ENCODE measurements at places on chromosomes 11 and 22.

DNA sequence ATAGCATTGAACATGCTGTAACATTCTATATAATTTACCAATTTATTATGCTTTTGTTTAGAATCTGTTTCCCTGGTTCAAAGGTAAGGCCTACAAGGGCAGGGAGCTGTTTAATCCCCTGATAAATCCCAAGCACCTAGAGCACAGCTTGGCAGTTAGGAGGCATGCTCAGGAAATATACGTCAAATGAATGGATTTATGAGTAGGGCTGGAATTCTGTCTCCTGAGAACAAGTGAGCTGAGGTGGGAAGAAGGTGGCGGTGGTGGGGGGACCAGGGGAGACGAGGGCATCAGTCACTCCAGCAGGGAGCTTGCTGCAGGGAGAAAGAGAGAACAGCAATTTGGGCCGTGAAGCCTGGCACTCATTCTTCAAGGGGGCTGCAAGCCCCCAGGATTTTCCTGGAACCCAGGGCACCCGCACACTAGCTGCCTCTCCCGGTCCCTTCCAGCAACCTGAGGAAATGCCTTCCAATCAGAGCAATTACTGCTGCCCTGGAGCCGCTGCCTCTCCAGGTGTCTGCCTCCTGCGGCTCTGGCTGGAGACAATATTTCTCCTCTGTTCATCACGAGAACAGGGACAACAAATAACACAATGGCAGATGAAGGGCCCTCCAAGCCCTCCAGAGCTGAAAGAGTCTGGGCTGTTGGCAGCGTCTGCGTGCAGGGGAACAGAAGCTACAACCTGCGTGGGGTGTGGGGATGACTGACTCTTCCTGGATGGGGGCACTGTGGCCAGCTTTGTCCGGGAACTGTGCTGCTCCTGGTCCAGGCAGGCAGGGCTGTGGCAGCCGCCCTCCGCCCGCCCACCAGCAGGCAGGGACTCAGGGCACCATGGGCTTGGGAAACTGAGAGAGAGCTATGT lies 233.4 kb downstream of the ST3GAL4 start:
- DNase-seq, result no peak

GRCh38 chr11:121723246-121723741 lies 270.5 kb upstream of the SORL1-AS1 start:
- DNase-seq, result no peak

DNA sequence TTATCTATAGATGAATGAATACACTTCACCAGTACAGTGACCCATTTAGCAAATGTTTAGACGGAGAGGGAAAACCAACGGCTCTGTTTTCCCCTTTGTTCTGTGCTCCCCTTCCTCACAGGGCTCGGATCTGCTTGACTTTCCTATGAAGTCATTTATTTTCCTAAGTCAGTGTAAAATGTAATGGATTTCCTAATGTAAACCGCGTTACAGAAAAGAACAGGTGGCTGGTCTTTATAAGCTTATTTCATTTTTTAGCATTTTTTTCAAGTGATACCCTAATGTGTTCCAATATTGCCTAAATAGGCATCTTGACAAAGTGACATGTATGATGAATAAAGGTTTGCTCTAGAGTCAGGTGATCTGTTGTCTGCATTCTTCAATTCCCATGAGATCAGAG lies 207.5 kb downstream of the PGR start:
- DNase-seq, result no peak

GRCh38 chr11:102986815-102987214 lies 31.3 kb upstream of the MMP13 start:
- DNase-seq, result no peak

GRCh38 chr22:41976070-41976901 lies 7.0 kb downstream of the SEPTIN3 start:
- peak; percentile 57 for DNase-seq

DNA sequence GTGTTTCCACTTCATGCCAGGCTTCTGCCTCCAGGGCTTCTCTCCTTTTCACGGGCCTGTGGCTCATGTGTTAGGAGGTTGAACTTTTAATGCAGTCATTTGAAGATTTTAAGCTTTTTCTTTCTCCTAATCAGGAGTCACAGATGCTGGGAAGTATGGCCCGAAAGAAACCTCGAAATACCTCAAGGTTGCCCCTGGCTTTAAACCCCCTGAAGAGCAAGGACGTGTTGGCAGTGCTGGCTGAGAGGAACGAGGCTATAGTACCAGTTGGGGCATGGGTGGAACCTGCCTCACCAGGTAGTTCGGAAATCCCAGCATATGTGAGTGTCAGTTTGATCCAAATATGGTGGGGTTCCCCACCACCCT lies 571 bp downstream of the CCDC15 start:
- no peak for DNase-seq

GRCh38 chr11:1480191-1480554 lies 6.4 kb downstream of the MOB2 start:
- no peak for DNase-seq

- no peak for DNase-seq
Observed at GRCh38 chr11:27553186-27553585, 46.6 kb upstream of the LIN7C start.

GRCh38 chr11:116375221-116375620 lies 397.6 kb downstream of the BUD13 start:
- DNase-seq, result no peak

DNA sequence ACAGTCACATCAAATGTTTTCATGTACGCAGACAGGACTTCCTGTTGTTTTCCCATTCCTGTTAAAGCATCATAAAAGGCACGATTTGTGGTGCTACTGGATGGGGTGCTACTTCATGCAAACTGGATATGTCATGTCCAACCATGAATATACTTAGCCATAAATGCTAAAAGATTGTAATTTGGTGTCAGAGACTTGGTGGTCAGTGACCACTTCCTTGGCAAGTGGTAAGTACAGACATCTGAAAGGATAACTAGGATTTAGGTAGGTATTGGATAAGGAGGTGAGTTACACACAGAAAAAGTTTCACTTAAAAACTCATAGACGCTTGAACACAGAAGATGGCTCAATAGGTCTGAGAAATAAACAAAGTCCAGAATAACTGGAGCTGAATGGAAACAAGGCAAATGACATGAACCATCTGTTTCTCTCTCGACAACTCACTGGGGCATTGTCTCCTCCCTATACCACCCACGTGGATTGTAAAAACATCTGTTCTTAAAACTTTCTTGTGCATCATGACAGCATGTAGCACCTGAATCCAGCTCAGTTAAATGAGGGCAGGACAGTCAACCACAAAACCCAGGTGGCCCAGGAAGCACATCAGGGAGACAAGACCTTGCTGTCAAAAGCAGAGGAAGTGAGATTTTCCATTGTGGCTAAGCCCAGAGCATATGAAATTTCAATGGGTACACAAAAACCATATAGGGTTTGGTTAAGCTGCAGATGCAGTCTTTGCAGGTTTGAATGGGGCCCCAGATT lies 22.1 kb upstream of the IGLL5 start:
- DNase-seq, result no peak

GRCh38 chr11:35483131-35483820 lies 42.1 kb downstream of the PAMR1 start:
- DNase-seq, result no peak

GRCh38 chr22:19705181-19705934 lies 8.9 kb upstream of the SEPTIN5 start:
- no peak for DNase-seq

DNA sequence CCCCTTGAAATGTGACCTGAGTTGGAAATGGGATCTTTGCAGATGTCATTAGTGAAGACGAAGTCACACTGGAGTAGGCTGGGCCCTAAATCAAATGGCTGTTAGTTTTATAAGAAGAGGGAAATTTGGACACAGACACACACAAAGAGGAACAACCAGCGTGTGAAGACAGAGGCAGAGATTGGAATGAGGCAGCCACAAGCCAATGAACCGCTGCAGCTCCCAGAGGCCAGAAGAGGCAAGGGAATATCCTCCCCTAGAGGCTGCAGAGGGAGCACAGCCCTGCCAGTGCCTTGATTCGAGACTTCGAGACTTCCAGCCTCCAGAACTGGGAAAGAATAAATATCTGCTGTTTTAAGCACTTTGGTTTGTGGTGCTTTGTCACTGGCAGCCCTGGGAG lies 484.5 kb downstream of the MN1 start:
- DNase-seq, result no peak

DNA sequence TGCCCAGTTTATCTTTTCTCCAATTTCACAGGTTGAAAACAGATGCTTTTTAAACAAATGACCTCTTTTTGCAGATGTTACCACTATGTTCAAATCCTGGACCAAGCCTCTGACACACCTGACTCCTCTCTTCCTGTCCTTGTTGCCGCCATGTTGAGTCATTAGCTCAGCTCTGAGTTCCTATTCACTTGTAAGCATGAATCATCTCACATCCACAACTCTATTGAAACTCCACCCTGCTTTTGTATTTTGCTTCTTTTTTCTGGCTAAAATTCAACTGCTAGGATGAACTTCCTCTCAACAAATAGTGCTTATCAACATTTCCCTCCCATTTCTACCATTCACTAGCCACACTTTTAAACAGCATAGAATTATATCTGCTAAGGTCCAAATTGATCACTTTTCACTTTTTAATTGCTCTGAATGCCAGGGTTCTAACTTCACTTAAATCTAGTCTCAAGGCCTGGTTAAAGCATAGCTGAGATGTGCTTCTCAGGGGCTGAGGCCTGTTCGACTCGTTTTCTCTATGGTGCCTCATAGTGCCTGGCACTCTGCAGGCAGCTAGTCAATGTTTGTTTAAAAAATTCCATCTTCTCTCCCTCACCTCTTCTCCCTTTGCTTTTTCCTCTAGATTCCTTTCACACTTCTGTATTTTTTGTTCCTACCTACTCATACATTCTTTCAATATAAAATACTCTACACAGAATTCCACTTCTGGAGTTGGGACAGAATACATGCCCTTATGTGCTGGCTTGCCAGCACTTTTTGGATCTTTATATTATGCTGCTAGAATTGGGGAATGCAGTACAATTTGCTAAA lies 3.9 kb downstream of the JOSD1 start:
- DNase-seq, result peak; percentile 65

GRCh38 chr11:44313761-44314489 lies 4.0 kb upstream of the ALX4 start:
- DNase-seq, result no peak

DNA sequence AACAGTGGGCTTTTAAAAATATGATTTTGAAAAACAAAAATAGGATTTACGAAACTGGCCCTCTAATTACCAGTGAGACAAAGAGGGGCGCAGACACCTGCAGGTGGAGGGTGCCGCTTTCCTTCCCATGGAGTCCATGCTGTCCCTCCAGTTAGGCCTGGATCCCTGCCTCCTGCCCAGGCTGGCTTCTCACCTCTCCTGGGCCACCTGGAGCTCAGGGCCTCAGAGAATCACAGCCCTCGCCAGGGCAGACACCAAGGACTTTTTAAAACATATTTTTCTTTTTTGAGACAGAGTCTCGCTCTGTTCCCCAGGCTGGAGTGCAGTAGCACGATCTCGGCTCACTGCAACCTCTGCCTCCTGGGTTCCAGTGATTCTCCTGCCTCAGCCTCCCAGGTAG lies 1437.2 kb downstream of the TBC1D22A start:
- no peak for DNase-seq

DNA sequence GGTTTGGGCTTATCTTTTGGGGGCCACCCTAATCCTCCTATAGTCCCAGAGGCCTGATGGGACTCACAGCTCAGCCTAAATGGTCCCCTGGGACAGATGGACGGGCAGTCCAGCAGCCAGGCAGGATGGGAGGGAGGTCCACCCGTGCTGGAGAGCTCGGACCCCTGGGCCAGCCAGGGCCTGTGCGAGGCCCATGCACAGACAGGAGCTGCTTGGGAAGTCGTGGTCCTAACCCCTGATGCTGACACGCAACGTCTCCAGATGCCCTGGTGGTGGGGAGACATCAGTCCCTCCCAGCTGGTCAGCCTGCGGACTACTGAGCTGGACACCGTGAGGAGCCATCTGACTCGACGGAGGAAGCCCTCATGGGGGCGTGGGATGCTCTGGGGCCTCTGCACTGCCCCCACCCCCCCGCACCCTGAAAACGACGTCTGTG lies 31.2 kb upstream of the MUC5AC start:
- DNase-seq, result no peak

DNA sequence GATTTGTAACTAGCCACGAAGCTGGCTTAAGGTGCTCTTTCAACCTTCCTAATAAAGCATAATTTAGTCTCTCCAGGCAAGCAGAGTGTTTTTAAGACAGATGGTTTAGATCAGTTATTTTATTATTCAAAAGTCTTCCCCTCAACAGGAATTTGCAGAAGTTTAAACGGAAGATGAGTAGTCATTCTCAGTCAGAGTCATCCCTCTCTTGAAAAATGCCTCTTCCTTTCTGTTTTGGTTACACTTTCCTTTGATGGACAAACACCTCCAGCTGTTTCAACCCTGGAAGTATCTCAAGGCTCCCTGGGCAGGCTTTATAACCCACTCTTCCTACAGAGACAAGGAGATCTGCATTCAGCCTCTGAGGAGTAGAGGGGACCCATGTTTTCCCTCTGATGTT lies 60.3 kb upstream of the POU2AF2 start:
- no peak for DNase-seq

- DNase-seq, result no peak
Observed at GRCh38 chr22:29994943-29995342, 85.3 kb upstream of the HORMAD2 start.

- DNase-seq, result no peak
Observed at GRCh38 chr11:3165916-3166267, 782 bp upstream of the OSBPL5 start.

- no peak for DNase-seq
Observed at GRCh38 chr11:66971488-66971887, 3.6 kb upstream of the C11orf86 start.

DNA sequence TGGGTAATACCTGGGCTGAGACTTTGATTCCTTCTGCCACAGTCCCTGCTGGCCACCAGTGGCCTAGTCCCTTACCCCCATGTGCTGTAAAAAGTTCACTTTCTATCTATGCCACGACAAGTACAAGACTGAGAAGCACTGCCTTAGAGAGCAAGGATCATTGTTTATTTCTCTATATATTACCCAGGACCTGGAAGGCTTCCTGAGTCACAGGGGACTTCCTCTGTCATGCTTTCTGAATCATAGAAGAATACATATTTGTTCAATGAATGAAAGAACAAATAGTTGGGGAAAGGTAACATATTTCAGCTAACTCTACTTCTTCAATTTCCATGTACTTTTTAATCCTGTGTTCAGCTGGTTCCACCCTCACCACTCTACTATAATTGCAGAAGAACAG lies 5.5 kb upstream of the SYT9 start:
- DNase-seq, result no peak

DNA sequence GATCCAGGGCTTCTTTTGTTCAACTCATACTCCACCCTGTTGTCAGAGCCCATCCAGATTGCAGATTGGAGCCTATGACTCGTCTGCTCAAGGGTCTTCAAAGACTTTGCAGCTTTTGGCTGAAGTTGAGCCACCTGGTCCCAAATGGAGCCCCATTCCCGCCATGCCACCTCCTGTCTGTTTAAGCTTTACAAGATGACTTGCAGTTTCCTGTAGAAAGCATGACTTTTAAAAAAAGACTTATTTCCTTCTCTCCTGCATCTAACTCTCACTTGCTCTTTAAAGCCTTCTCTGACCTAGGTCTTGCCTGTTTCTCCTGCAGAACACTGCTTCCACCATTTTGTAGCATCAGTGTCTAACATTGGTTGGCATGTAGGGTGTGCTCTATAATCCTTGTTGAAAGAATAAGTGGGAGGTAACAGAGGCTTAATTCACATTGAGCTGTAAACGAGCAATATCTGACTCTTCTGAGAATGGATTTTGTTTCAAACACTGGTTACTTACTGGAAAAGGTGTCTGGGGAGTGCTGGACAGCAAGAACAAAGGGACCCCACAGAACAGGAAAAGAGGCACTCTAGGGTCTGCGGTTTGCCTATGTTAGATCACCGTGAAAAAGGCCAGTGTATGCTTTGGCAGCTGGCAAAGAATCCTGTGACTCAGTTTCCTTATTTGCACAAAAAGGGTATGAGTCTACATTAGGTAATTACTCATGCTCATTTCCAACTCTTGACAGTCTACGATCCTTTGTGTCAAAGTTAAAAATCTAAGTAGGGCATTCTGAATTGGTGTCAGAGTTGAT lies 30.3 kb downstream of the NF2 start:
- DNase-seq, result no peak
